Left forelimb (tissue), 1 donor: ENCODE measurements at places on chromosomes 1 and 21.

GRCh38 chr1:234271243-234271606 lies 102.0 kb upstream of the COA6 start:
- DNase-seq = no peak

DNA sequence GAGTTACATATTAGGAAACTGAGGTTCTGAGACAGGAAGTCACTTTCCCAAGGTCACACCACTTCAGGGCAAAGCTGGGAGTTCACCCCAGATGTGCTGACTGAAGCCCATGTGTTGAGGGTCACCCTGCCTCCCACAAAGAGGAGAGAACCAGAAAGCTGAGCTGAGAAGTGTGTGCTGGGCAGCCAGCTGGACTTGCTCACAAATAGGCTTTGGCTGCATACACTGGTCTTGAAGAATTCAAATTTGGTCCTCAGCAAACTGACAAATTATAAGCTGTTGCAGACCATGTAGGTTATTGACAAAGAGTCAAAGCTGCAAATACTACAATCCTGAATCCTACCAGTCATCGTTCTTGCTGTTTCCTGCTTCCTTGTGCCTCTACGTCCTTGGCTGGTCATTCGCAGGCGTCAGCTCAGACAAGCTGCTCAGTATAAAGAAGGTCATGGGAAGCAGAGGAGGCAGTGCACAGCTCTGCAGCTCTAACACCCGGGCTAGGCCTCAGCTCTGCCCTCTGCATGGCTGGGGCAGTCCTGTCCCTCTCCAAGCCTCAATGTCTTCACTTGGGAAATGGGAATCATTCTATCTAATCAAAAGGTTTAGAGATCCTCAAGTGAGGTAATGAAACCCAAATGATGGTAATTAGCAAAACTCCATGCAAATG lies 40.0 kb downstream of the CDCP2 start:
- peak; percentile 49 for DNase-seq

- DNase-seq = peak; percentile 64
These were observed 1.5 kb upstream of the KCNA2 start for GRCh38 chr1:110607536-110608230.

DNA sequence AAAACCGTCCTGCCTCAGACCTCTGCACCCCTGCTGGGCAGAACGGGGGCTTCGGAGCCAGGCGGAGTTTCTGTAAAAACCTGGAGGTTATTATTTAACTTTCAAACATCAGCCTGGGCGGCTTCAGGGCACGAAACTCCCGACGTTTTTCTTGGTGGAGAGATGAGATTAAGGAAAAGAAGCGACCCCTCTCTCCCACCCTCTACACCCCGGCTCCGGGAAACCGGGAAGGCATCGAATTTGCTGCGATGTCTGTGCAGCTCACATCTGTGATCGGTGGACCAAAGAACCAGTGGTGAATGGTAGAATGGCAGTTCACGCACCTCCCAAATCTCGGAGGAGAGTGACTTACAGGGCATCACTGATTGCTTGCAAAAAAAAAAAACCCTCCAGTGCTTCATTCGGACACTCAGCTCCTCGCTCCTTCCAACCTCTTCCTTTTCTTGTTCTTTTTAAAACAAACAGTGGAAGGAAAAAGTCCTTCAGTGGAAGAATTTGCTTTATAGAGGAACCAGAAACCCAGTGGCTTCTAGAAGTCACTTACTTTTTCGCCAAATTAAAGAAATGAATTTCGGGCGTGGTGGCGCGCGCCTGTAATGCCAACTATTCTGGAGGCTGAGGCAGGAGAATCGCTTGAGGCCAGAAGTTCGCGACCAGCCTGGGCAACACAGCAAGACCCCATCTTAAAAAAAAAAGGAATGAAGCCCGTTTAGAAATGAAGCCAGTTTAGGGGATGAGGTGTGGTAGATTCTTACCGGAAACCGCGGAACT lies 884 bp downstream of the PHACTR4 start:
- peak; percentile 64 for DNase-seq

DNA sequence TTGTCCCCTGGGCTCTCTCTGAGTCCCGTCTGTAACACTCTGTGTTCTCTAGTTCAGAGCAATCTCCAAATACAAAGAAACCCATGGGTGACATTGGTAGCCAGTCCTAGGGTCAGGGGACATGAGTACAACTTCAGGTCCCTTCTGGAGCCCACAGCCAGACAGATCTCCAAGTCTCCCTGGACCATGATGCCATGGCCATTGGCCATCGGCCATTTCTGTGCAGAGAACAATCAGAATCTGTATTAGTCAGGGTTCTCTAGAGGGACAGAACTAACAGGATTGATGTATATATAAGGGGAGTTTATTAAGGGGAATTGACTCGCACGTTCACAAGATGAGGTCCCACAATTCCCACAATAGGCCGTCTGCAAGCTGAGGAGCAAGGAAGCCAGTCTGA lies 106.9 kb downstream of the AJAP1 start:
- no peak for DNase-seq

GRCh38 chr1:44640200-44640853 lies 34.0 kb downstream of the TMEM53 start:
- no peak for DNase-seq

GRCh38 chr1:195867638-195868037 lies 740.6 kb downstream of the KCNT2 start:
- DNase-seq = no peak

DNA sequence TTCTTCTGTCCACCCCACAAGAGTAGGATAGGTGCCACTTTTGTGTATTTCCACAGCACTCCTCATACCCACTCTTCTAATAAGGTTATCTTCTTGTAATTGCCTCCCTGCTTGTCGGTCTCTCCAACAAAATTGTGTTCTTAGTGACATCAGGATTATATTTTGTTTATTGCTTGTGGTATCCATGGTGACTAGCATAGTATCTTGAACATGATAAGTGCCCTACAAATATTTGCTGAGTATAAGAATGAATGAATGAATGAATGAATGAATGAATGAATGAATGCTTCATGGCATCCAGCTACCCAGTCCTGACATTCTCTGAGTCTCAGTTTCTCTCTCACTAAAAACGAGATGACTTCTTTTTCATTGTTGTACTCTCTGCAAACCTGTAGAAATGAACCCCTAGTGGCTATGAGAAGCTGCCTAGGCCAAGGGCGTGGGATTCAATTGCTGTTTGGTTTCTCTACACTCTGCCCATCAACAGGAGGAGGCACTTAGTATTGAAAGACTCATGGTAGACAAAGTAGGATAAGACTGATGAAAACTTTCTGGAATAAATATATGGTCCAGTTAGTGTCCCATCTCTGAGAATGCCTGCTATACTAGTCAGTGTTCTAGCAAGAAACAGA lies 121.0 kb downstream of the TMEM53 start:
- no peak for DNase-seq

DNA sequence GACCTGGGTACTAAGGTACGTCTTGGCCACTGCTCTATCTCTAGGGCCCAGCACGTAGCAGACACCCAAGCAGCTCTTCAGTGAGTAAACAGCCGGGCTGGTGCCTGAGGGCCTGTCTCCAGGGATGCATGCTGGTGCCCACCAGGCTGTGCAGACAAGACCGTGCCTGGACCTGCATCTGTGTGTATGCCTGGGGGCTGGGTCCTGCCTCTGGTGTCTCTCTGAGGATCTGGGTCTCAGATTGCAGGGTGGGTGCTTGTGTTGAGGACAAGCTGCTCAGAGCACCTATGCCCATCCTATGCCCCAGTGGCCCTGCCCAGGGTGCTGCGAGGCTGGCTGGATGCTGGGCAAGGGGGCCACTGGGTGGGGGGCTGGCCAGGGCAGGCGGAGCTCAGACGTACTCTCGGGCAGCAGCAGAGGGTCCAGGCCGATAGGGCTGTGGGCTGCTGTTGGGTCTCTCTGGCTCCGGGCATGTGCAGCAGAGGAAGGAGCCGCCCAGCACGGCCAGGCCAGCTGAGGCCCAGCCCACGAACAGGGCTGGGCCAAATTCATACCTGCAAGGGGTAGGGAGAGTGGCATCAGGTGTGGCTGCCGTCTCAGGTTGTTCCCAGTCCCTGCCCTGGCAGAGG lies 4.4 kb downstream of the CLDN19 start:
- no peak for DNase-seq
